ENCODE measurements at places on chromosomes 2 and 18. TPM values are rescaled to one million over a fixed set of nuclear protein-coding genes. Genes with fewer than 3 reads are reported as not detected.

GRCh38 chr18:64333584-64333983, 184.7 kb upstream of the LINC00305 start:
- DNase-seq: no peak
- no peaks in the 10 kb centered on the region for H3K4me1 ChIP-seq
- H3K27ac ChIP-seq: no peak overlapping the region

DNA sequence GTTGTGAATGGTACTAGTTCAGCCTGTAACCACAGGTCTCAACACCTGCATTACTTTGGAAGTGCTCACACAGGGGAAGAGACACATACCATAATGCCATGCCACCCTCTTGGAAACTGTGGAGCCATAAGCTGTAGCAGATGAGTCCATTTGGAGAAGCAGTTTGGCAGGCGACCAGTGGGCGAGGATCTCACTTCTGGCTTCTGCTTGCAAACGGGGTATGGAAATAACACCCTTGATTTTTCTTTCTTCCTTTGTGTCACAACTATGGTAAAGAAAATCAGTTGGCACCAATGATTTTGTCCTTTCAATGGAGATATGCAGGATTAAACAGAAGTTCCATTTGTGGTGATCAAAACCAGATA, 28.6 kb downstream of the APOB start:
- no peak overlapping the region for H3K4me3 ChIP-seq
- H3K27me3 ChIP-seq: no peaks in the 10 kb centered on the region
- no peak for DNase-seq
- no peaks in the 10 kb centered on the region for H3K36me3 ChIP-seq
- H3K27ac ChIP-seq: no peak overlapping the region

DNA sequence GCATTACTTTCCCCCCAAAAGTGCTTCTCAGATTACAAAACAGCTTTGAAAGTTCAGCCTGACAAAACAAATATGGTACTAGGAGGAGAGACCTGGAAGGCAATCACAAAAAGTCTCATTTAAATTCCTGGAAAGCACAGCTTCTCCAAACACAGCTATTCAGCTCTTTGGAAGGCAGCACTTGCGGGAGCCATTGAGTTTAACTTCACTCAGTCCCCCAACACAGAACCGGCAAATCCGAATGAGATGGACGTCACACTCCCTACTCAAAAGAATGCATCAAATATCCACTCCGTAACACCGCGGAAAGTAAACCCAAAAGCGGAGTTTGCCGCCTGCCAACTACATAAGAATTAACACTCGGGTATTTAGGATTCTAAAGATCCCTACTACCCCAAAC, 638 bp downstream of the ST6GAL2 start:
- H3K27ac ChIP-seq: no peak overlapping the region
- no peak for DNase-seq
- H3K4me1 ChIP-seq: peaks cover 30% of the 10 kb centered on the region
- peak overlapping the region; percentile 69 for H3K4me3 ChIP-seq

DNA sequence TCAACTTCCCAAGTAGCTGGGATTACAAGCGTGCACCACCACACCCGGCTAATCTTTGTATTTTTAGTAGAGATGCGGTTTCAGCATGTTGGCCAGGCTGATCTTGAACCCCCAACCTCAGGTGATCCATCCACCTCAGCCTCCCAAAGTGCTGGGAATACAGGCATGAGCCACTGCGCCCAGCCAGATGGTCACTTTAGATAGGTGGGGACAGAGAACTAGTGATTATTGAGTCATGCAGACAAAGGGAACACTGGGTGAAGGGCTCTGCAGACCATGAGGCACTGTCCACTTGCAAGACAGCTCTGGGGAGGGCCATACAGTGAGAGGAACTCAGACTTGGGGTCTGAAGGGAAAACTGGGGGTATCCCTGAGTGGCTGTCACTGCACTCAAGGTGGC, 58.4 kb upstream of the POMC start:
- DNase-seq: no peak
- no peak overlapping the region for H3K4me3 ChIP-seq
- H3K36me3 ChIP-seq: peaks cover 10% of the 10 kb centered on the region
- H3K27ac ChIP-seq: no peak overlapping the region
- no peaks in the 10 kb centered on the region for H3K27me3 ChIP-seq

GAL3ST2 gene
- total RNA-seq: not detected

CFC1 gene
- total RNA-seq: 7.8 TPM

CCDC148 gene
- not detected for total RNA-seq

DNA sequence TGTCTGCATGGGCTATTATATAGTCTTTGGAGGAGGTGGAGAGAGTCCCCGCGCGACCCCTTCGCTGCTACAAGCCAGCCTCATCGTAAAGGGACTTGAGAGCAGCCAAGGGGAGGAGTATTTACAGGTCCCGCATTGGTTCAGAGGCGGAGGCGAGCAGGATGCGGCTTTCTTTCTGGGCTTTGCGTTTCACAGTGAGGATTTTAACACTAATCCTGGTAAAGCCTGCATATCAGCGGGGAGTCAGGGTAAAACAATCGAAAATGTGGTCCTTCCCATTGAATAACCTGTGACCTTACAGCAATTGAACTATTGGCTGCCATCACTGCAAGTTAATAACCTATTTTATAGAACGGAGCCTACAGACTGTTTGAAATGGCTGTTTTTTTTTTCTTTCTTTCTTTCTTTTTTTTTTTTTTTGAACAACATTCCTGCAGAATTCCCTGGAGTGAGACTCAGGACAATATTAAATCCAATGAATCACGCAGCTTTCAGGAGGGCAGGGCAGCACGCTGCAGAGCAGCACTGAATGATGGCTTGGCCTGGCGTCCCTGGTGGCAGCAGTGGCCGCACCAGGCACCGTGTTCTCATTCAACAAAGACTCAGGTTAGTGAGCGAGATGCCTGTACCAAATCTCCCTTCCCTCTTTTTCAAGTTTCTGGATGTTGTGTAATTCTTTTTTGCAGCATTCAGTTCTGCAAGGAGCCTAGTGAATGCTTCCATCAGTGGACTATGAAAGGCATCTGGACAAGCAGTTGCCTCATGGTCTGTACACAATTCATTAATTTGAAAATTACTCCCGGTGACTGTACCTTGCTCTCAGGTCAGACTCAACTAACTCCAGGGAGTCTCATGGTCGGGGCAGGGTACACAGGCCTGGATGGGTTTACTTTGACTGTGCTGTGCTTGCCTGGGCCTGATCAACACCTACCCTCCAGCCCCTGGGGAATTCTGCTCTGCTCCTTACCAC, 19.8 kb downstream of the SMIM21 start:
- H3K36me3 ChIP-seq: no peaks in the 10 kb centered on the region
- no peaks in the 10 kb centered on the region for H3K4me1 ChIP-seq
- H3K4me3 ChIP-seq: no peak overlapping the region
- peak; percentile 24 for DNase-seq
- H3K27me3 ChIP-seq: no peaks in the 10 kb centered on the region
- no peak overlapping the region for H3K27ac ChIP-seq

- DNase-seq: peak; percentile 90
- H3K27me3 ChIP-seq: no peaks in the 10 kb centered on the region
- H3K36me3 ChIP-seq: no peaks in the 10 kb centered on the region
Measured at GRCh38 chr2:178241844-178242551, 47.7 kb downstream of the OSBPL6 start.

HTR2B gene
- not detected for total RNA-seq

DNA sequence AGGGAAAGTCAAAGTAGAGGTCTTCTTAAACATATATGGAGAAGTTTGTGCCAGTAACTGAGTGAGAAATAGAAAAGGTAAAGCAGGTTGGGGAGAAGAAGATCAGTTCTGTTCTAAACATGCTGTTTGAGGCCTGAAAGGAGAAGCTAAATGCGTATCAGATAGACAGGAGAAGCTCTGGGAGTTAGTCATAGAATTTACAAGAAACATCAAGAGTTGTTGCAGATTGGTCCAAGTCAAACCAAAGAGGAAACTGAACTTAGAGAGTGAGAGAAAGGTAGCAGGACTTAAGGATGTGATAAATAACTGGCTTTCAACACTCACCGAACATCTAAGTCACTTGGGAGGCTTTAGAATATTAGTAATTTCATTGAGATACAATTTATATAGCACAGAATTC, 29.2 kb upstream of the CERS6 start:
- H3K4me1 ChIP-seq: no peaks in the 10 kb centered on the region
- no peak overlapping the region for H3K4me3 ChIP-seq
- no peaks in the 10 kb centered on the region for H3K27me3 ChIP-seq
- no peak overlapping the region for H3K27ac ChIP-seq

- no peak for DNase-seq
- no peak overlapping the region for H3K4me3 ChIP-seq
- peaks cover 22% of the 10 kb centered on the region for H3K4me1 ChIP-seq
- H3K27me3 ChIP-seq: no peaks in the 10 kb centered on the region
- peak overlapping the region; percentile 13 for H3K27ac ChIP-seq
Measured at GRCh38 chr2:85525029-85525428, 13.9 kb upstream of the MAT2A start.

DNA sequence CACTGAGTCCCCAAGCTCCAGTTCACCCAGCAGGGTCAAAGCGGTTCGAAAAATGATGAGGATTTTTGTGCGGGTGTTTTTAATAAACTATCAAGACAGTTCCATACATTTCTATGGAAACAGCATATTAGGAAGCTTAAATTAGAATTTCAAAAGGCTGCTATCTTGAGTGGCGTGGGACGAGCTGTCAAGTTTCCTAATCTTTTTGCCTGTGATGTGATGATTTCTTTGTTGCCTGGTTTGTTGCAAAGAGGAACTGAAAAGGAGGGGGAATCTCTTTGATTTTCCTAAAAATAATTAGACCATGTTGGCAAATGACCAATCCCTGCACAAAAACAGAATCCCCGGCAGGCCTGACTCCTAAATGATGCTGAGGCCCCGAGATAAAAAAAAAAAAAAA, 66.1 kb upstream of the ATG16L1 start:
- no peaks in the 10 kb centered on the region for H3K27me3 ChIP-seq
- H3K27ac ChIP-seq: no peak overlapping the region
- peaks cover 19% of the 10 kb centered on the region for H3K36me3 ChIP-seq
- no peak overlapping the region for H3K4me3 ChIP-seq
- DNase-seq: no peak
- H3K4me1 ChIP-seq: no peaks in the 10 kb centered on the region

DNA sequence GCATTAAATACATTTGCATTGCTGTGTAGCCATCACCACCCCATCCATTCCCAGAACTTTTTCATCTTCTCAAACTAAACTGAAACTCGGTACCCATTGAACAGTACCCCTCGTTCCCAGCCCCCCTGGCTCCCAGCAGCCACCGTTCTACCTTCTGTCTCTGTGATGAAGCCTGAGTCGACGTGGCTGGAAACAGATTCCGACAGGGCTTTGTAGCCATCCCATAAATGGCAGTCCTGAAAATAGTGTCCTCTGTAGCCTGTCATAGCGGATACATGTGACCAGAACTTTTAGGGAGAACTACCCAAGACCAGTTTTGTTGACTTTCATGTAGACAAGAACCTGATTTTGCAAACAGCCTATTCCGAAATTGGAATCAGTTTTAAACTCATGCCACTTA, 59.1 kb downstream of the TSHZ1 start:
- no peaks in the 10 kb centered on the region for H3K27me3 ChIP-seq
- no peaks in the 10 kb centered on the region for H3K4me1 ChIP-seq
- DNase-seq: no peak

DNA sequence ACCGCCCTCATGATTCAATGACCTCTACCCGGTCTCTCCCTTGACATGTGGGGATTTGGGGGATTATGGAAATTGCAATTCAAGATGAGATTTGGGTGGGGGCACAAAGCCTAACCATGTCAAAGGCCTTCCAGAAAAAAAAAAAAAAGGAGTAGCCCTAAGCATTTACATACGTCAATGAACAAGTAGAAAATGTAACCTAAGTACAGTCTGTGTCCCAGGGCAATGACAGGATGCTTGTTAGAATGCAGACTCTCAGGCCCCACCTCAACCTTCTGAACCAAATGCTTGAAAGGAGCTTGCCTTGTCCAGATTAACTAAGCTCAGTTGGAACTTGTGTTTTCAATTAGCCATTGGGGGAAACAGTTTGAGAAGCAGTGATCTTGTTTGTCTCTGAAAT, 802.1 kb downstream of the CPS1 start:
- no peak overlapping the region for H3K27ac ChIP-seq
- H3K4me1 ChIP-seq: no peaks in the 10 kb centered on the region
- no peak overlapping the region for H3K4me3 ChIP-seq
- H3K27me3 ChIP-seq: no peaks in the 10 kb centered on the region
- no peaks in the 10 kb centered on the region for H3K36me3 ChIP-seq

DNA sequence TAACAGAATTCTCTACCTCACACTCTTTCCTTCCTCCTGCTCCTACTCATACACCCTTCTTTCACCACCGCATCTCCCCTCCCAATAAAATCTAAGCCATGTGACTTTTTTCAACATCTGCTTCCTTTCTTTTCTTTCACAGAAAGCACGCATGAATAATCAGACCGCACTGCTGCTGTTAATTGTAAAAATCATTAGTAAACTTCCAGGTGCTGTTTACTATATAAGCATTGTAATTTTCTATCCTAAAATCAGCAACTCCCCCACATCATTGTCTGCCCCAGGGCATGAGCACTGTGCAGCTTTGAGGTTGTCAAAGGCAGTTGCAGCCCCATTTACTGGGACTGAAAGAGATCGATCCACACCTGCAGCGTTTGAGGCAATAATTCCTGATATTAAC, 782.6 kb upstream of the ID2 start:
- no peaks in the 10 kb centered on the region for H3K36me3 ChIP-seq
- H3K27me3 ChIP-seq: no peaks in the 10 kb centered on the region
- no peak for DNase-seq

CABYR gene
- not detected for total RNA-seq

DNA sequence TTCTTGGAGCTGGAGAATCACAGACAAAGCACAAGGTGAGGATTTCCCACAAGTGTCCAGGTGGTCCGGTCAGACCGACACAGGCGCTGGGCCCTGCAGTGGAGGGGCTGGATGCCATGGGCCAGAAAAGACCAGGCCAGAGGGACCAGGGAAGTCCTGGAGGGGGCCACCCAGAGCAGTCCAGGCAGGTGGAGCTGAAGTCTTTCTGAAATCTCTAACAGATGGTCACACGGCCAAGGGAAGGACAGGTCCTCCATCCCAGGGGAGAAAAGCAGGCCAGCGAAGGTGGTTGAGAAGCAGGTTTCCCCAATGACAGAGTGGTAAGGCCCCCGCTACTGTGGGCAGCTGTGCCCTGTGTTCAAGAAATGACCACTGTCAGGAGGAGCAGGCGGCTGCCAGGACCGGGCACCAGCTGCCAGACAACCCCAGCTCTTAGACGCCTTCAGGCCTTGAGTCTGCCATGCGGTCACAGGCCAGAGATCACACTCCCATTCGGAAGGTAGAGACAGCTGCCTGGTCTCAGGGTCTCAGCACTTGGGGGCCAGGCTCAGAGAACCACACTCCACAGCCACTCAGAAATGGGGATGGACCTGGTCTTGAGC, 25.9 kb downstream of the HS1BP3 start:
- peaks cover 31% of the 10 kb centered on the region for H3K4me1 ChIP-seq
- peak overlapping the region; percentile 73 for H3K27ac ChIP-seq
- no peak for DNase-seq
- H3K4me3 ChIP-seq: no peak overlapping the region
- peaks cover 28% of the 10 kb centered on the region for H3K36me3 ChIP-seq

NRP2 gene
- 42.2 TPM for total RNA-seq

- no peak overlapping the region for H3K27ac ChIP-seq
- no peak for DNase-seq
- H3K4me1 ChIP-seq: no peaks in the 10 kb centered on the region
- H3K27me3 ChIP-seq: no peaks in the 10 kb centered on the region
- no peak overlapping the region for H3K4me3 ChIP-seq
Measured at GRCh38 chr18:70822691-70823090, 533.8 kb downstream of the SOCS6 start.
